ENCODE measurements at places on chromosomes 13 and 19. TPM values are rescaled to one million over a fixed set of nuclear protein-coding genes. Genes with fewer than 3 reads are reported as not detected.

The PNMA8C gene
- total RNA-seq: not detected

The ZNF230 gene
- total RNA-seq: 5.1 TPM

The ZNF222 gene
- total RNA-seq: 3.0 TPM

The U2AF2 gene
- total RNA-seq: 324 TPM

The LHB gene
- total RNA-seq: not detected

The HSH2D gene
- 199 TPM for total RNA-seq

The ZNF506 gene
- total RNA-seq: 16.8 TPM

The CASP14 gene
- total RNA-seq: not detected

The LIN7B gene
- 3.3 TPM for total RNA-seq

The ONECUT3 gene
- total RNA-seq: not detected

The GPR12 gene
- not detected for total RNA-seq

The SLC27A1 gene
- 2.1 TPM for total RNA-seq

The COG6 gene
- total RNA-seq: 28.6 TPM

The FFAR1 gene
- total RNA-seq: not detected

The S1PR4 gene
- 122 TPM for total RNA-seq

The NPHS1 gene
- total RNA-seq: not detected

The TPTE2 gene
- total RNA-seq: not detected

The CNN1 gene
- total RNA-seq: not detected
